ENCODE measurements at places on chromosomes 16 and 17.

DNA sequence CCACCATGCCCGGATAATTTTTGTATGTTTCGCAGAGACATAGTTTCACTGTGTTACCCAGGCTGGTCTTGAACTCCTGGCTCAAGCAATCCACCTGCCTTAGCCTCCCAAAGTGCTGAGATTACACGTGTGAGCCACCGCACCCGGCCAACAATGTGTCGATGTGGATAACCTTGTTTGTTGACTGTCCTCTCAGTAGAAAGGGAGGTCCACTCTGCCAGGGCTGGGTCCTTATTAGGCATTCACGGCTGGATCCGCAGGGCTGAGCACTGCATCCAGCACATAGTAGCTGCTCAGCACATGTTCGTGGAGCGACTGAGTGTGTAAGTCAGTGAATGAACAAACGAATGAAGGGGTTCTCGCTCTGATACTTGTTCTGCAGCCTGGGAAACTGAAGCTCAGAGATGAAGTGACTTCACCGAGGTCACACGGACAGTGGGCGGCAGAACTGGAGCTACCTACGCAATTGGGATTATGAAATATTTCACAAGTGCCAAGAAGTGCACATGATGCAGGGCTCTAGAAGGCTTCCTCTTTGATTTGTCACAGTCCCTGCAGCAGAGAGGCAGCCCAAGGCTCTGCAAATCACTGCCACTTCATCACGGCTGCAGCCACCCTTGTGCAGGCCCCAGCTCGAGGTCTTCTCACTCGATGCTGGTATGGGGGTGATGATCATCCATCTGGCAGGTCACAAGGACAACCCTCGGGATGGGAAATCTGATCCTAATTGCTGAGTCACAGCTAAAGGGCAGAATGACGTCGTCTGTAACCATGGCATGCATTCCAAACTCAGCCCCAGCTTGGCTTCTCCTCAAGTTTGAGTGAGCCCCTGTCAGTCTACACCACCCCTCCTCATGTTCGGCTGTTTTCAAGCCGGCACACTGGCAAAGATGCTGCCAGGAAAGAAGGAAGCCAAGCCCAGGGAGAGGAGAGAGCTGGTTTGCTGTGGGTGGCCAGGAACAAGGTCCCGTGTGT is 28.0 kb upstream of the SNN start:
- peak; percentile 99 for DNase-seq

DNA sequence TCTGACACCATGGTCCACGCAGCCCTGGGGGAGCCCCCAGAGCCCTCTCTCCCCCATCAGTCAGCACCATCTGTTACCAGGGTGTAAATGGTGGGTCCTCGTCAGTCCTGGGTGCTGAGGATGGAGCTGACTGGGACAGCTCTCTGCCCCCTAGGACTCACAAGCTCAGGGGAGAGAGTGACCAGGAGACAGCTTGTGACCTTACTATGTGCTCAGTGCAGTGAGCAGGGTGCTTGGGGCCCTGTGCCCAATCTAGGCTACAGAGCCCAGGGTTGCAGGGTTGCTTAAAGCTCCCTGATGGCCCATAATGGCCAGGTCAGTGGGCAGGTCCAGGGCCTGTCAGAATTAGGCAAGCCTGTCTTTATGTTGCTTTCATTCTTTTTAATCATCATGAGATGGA is 11.3 kb downstream of the MMP2 start:
- DNase-seq = no peak

DNA sequence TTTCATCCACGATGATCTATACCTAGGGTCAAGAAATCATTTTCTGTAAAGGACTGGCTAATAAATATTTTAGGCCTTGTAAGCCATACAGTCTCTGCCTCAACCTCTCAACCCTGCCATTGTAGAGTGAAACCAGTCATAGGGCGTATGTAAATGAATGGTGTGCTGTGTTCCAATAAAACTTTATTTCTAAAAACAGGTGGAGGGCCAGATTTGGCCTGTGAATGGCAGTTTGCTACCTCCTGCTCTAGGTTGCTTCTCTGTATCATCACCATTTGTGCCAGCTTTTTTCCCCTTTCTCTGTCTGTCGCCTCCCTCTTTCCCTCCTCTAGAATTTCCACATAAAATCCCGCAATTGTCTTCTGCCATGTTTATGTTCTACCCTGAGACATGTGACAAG is 181.7 kb downstream of the XYLT1 start:
- DNase-seq = no peak

DNA sequence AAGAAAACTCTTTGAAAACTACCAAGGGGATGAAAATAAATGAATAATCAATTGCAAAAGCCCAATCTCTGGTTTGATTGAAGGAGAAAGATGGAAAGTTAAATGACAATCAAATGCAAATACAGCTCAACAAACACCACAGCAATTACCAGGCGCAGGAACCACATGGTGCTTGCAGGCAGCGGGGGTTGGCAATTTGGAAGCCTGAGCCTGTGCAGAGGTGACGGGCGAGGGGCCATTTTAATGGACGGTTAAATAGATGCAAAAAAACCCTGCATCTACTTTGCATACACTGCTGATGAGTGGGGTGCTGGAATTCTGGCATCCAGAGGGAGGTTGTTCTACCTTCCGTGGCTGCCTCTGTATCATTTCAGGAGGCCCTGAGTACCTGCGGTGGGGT is 4.8 kb upstream of the SEZ6 start:
- DNase-seq = no peak

DNA sequence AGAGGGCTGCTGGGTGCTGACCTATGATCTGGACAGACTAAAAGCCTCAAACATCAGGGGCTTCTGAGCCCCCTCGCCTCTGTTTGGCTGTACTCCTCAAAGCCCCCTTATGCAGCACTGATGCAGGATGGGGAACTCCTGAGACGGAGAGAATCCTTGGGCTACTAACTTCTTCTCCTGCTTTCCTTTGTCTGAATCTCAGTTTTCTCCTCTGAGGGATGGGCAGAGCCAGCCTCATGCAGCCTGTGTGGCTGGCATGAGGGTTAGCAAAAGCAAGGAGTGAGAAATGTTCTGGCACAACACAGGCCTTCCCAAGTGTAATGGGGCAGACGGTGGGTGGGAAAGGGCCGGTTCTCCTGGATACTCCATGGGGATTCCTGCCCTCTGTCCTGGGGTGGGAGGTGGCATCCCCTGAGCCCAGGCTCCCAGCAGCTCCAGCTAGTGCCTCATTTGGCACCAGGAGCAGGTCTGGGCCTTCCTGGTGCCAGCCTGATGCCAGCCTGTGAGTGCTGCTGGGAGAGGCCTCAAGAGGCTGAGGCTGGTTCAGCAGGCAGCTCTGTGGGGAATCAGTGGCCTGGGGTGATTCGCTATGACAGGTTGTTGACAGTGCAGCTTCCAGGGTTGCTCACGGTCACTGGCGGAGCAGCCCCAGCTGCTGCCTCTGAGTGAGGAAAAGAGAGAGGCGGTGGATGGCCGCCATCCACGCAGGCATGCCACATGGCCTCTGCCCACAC is 4.0 kb upstream of the BRD7 start:
- no peak for DNase-seq

DNA sequence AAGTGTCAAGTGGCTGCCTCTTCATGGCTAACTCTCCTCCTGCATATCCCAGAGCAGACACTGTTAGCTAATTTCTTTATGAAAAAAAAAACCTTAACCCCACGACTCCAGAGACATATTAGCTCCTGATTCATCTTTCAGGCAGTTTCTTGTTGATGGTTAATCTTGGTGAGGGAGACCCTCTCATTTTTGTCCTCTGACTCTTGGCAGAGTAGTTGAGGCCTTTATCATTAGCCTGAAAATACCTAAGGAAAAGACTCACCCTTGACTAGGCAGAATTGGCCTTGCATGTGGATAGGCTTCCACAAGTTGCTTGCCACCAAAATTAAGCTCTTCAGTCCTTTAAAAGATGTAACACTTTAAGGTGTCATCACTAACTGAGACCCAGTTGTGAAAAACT is 4.0 kb downstream of the CRYBA1 start:
- DNase-seq = no peak

DNA sequence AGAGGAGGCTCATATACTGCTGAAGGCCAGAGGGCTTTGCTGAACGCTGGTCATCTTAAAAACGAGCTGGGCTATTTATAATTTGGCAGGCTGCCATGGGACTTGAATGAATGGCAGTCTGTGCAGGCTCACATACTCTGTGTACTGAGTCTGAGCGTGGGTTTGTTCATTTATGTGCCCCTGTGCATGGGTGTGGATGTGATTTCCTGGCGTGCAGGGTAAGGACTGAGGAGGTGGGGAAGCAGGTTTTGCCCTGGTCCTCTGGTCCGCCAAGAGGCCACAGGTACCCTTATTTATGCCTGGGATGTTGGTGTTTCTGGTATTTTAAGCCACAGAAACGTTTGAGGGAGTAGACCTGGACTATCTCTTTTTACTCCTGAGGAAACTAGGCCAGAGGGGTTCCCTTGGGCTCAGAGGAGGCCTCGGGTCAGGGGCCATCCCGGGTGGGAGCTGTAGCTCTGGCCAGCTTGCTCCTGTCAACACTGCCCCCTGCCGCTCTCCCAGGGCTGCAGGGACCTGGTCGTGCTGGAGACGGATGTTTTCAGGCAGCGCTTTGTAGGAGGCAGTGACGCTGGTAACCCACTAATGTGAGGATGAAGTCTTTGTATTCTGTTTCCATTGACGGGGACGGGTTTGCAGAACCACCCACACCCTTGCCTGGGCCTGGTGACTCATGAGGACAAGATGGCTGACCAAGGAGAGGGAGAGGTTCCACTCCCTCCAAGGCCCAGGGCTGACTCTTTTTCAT is 184.4 kb downstream of the MSI2 start:
- DNase-seq = peak; percentile 73

DNA sequence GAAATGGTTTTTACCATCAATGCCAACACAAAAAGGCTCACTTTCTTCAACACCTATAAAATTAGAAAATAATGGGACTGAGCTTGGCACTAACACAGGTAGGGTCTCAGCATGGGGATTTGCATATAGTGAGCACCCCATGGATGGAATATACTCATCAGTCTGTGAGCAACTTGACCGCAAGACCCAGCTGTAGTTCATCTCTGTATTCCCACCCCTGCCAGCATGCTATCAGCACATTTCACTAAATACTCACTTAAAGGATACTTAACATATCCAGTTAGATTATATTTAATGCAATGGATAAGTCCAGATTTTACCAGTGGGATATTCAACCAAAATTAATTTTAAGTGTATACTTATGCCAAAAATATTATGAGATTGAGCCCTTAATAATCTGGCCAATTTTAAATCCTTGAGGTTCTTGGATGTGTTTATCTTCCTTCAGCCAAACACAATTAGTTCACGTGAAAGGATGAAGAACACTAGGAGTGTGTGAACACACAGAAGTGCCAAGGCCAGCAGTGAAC is 66.7 kb downstream of the C16orf95 start:
- no peak for DNase-seq

DNA sequence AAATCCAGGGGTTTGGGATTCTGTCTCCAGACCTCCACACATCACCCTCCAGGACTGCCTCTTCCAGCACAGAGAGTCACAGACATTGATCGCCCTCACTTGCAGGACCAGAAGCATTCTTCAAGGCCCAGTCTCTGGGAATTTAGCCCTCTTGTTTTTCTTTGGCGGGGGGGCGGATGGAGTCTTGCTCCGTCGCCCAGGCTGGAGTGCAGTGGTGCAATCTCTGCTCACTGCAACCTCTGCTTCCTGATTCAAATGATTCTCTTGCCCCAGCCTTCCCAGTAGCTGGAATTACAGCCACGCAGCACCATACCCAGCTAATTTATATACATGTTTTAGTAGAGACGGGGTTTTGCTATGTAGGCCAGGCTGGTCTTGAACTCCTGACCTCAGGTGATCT is 8.5 kb upstream of the ITGAL start:
- peak; percentile 47 for DNase-seq

DNA sequence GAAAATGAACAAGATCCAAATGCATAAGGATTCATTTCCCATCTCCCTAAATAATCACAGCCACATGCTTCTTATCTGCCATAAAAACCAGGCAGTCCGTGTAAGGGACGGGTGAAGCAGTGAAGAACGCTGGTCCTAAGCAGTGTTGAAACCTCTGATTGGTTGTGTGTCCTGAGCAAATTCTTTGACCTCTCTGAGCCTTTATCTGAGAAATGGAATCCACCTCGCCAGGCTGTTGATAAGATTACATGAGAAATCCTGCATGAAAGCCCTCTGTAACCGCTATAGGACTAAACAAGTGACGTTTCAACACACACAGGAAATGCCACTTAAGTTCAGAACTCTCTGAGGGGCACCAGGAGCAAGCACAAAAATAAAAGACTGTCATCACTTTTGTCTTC is 26.8 kb downstream of the GAS7 start:
- peak; percentile 18 for DNase-seq

DNA sequence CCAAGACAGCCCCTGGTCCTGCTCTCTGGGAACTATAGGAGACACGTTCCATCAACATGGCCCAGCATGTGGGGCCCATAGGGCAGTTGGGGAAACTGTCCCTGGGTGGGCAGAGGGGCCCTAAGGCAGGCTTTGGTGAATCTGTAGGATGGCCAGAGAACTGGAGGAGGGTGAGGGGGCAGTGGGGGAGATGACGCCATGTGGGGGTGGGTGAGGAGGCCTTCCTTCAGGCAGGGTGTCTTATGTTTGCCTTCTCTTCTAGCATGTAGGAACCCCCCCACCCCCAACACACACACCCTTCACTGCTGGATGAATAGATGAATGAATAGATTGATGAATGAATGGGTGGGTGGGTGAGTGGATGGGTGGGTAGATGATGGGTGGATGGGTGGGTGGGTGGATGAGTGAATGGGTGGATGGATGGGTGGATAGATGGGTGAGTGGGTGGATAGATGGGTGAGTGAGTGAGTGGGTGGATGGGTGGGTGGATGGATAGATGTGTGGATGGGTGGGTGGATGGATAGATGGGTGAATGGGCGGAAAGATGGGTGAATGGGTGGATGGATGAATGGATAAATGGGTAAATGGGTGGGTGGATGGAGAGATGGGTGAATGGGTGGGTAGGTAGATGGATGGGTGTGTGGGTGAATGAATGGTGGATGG is 2.5 kb upstream of the CBFA2T3 start:
- no peak for DNase-seq

DNA sequence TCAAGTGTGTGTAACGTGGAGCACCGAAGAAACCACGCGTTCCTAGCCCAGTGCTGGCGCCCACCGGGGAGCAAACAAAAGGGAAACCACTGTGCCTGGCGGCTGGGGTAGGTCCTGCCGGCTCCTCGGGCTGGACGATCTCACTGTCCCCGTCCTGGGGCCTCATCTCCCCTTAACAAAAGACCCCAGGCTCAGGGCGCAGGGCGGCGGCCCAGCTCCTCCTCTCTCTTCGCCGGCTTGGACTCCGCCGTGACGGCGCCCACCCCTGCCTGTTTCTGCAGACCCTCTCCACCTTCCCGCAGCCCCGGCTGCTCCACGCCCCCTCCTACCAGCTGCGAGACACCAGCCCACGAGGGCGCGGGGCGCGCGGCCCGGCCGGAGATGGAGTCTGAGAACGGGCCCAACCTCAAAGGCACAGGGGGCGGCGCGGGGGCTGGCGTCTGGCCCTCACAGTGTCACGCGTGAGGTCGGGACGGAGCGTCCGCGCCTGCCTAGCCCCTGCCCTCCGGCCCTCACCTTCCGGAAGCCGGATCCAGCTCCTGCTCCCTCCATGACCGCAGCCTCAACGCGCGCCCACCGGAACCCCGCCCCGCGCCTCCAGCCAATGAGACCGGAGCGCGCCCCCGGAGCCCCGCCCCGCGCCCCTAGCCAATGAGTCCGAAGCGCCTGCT is at the start of gene CENPX:
Gene CENPX, minus strand, starts transcription at position 569 of the 671 bp plus-strand sequence. Its CDS starts 17 bp downstream, at position 552.
- no peak for DNase-seq
